T1000 (cell line): ENCODE measurements at places on chromosomes 7 and 10.
A peak's percentile ranks its signal among the peaks of the same experiment; 100 is the strongest.

DNA sequence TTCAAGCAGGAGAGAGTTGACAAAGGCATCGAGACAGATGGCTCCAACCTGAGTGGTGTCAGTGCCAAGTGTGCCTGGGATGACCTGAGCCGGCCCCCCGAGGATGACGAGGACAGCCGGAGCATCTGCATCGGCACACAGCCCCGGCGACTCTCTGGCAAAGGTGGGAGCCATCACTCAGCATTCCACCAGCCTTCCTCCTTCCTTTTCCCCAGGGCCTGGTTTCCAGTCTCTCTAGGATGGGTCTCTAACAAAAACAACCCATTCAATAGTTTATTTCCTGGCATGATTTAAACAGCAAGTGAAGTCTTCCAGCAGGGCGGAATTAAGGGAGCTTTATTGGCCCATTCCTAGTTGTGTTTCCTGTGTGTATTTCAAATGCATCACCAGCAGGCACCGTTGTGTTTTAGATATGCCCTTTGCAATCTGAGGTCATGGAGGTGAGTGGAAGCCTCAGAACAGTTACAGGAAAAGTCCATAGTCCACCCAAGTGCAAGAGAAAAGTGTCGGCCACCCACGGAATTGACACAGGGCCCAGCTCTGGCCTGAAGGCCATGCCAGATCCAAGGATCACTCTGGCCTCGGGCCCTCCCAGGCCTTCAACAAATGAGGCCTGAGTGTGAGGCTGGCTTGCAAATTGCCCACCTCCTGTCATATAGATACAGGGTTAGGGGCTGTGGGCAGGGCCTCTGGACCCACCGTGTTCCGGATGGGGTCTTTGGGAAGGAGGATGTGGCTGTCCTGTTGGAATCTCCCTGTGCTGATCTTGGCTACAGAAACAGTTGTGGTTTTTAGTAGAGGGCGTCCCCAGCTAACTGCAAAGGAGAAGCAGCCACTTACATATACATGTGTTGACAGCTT, 46.9 kb upstream of the TRIM8 start:
- DNase-seq, result no peak

- no peak for DNase-seq
These were observed 25.7 kb upstream of the FAM107B start for GRCh38 chr10:14800397-14800796.

GRCh38 chr10:118272149-118272721, 69.9 kb downstream of the FAM204A start:
- no peak for DNase-seq

DNA sequence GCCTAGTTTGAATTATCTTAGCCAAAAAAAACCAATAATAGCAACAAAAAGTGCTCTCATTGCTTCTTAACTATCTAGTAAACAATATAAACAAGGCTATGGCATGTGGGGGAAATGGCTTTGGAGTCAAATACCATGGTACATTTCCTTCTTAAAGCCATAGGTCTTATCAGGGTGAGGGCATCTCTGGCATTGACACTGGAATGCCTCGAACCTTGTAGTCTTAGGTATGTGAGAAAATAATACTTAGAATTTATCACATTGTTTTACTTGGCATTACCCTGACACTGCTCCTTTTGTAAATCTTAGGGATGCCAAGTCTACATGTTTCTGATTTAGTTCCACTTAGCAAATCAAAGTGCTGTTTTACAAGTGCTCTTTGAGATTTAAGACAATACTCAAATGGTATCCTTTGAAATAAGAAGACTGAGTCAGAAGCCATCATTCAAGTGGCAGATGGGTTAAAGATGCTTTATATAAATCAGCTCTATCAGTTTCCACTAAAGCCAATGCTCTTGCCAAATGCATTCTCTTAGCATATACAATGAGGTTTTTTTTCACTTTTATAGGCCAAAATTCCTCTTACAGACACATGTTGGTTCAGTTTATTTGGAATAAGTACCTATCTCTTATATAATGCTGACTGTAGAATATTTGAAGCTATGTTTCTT, 155.2 kb downstream of the HPSE2 start:
- no peak for DNase-seq

DNA sequence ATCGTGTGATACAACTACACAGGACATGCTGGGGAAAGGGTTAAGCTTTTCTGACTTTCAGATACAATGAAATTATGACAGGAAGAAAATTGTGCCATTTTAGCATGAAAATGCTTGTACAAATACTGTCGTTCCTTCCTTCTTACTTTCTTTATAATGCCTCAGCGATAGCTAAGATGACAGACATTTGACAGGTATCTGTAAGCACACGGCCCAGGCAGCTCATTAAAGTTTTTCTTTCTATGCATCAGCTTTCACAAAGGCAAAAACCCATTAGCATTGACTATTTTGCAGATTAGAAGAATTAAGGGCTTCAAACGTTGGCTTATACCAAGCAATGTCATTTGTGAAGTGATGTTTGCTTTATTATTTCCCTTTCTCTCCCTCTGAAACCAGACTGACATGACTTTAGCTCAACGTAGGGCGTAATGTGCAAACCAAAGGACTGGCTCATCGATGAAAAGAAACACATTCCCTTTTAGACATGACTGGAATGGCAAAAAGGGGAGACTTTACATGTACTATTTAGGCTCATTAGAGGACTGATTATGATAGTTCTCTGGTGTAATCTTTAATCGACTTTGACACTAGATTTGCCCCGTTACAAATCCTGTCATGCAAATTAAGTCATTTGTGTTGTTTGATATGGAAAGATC, 258.4 kb upstream of the SP8 start:
- no peak for DNase-seq

DNA sequence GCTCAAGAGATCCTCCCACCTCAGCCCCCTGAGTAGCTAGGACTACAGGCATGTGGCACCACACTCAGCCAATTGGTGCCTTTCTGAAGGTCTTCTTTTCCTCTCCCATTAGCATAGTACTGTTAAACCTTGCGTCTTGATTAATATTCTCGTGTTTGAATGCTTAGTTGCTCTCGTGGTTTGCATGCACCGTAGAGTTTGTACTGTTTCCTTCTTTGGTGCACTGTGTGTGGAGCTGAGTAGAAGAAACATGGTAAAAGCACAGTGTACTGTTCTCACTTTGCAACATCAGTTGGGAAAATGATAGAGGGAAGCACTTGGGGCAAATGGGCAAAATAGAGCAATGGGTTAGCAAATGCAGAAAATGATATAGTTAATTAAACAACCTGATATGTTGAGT, 27.6 kb upstream of the RPA3 start:
- no peak for DNase-seq

- peak; percentile 65 for DNase-seq
These were observed at the start of gene CREB3L2 for GRCh38 chr7:138001529-138002095. CREB3L2 (minus strand) TSS chr7:138002086; CDS start chr7:138001705, 381 bp downstream.

DNA sequence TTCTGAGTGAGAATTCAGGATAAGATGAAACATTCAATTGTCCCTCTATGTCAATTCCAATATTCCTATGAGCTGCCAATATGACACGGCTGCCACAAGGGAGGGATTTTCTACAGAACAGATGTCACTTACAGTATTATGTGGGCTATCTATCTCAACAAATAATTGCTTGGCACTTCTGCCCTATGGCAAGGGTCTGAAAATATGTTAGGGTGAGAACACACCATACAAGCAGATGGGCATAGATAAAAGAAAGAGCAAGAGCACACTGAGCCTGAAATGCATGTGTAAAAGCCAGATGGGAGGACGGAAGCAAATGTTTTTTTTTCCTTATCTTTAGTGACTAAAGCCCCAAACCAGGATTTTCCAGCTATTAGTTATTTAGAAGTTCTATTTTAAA, 70.1 kb upstream of the TFEC start:
- no peak for DNase-seq

DNA sequence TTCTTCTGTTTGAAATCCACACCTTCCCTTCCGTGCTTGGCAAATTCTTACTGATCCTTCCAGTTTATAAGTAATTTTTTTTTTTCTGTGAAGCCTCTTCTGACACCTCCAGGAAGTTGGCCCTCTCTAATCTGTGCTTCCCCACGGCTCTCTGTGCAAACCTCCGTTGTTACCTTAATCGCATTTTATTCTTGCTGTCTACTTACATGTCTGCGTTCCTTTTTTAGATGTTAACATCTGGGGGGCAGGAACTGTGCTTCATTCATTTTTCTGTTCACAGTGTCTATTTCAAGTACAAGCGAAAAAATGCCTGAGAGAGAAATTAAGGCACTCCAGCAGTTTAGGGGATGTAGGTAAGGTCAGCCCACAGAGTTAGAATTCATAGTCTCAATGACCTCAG, 8.4 kb upstream of the CAMK1D start:
- DNase-seq, result no peak
